ENCODE measurements at places on chromosomes 7 and 10. TPM values are rescaled to one million over a fixed set of nuclear protein-coding genes. Genes with fewer than 3 reads are reported as not detected.

- DNase-seq: no peak
These were observed 27.1 kb upstream of the PRKCQ start for GRCh38 chr10:6607182-6607581.

DNA sequence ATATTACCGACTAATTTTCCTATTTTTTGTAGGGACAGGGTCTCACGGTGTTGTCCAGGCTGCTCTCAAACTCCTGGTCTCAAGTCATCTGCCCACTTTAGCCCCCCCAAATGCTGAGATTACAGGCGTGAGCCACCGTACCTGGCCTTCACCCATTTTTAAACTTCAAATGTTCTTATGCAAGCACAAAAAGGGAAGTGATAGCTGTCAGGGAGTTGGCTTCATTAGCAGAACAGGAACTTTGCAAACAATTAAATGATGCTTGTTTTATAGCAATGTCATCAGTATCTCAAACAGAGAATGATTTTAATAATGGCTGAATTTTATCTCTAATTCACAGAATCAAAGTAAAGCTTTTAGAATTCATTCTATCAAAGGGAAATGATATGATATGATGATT is 49.8 kb upstream of the FAM171A1 start:
- DNase-seq: no peak

- no peak for DNase-seq
These were observed 375.8 kb downstream of the MDFIC start for GRCh38 chr7:115297656-115298055.

GRCh38 chr10:120369856-120370276 is 87.2 kb upstream of the PLPP4 start:
- no peak for DNase-seq

DNA sequence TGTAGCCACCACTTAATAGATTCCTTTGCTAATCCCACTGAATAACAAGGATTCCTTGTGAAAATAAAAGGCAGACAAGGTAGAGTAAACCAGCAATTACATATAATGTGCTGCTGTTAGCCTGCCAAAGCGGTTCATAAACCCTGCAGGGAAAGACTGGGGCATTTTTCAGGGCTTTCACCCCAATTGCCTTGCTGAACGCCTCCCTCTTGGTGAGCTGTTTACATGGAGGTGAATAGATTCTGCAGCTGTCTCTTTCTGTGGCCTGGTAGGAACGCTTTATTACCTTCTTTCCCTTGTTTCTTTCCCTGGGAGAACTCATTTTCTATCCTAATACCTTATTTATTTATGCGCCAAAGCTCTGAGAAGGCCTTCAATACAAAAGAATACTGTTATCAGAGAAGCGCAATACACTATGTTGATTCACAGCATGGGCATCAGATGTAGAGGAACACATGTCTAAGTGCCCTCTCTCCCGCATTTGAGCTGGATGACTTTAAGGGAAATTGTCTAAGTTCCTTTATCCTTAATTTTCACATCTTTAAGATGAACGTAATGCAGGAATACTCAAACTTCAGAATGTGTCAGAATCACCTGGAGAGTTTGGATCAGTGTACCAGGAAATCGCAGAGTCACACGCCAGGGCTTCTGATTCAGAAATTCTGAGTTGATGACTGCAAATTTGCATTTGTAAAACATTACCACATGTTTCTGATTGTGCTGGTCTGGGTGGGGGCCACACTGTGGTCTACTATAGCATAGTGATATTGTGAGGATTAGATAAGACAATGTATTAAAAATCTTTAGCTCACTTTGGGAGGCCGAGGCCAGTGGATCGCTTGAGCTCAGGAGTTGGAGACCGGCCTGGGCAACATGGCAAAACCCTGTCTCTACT is 1203.8 kb downstream of the SORCS3 start:
- DNase-seq: no peak

DNA sequence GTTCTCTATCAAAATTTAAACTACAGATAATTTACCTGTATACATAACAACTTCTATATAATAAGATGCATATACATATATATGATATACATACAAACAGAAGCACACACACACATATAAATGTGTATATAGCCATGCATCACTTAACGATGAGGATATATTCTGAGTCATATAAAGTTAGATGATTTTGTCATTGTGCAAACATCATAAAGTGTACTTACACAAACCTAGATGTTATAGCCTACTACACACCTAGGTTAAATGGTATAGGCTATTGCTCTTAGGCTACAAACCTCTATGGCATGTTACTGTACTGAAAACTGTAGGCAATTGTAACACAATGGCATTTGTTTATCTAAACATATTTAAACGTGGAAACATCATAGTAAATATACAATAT is 937.6 kb upstream of the KCND2 start:
- no peak for DNase-seq

- DNase-seq: no peak
These were observed 99.7 kb downstream of the TNS3 start for GRCh38 chr7:47482013-47482875.

GIMAP2 gene
- polyA plus RNA-seq: 0.49 TPM

DNA sequence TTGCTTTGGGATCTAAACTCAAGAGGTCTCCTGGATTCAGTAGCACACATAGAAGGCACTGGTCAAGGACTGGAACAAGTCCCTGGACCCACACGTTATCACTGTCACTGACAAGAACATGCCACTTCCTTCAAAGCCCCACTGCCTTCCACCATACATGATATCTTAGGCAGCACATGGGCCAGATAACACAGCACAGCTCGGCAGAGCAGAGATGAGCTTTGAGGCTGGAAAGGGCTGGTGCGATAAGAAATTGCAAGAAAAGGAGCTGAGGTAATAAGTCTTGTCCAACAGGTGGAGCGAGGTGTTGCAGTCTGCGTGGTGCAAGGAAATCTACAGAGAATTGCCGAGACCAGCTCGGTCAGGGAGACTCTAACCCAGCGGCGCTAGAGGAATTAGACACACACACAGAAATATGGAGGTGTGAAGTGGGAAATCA is 139.8 kb upstream of the CDK13 start:
- DNase-seq: no peak

A1CF gene
- polyA plus RNA-seq: 56.1 TPM

CDNF gene
- 0.29 TPM for polyA plus RNA-seq

GRCh38 chr7:121020989-121021969 is 32.8 kb downstream of the CPED1 start:
- DNase-seq: no peak

- no peak for DNase-seq
These were observed 53.1 kb upstream of the COBL start for GRCh38 chr7:51369746-51370145.

DNA sequence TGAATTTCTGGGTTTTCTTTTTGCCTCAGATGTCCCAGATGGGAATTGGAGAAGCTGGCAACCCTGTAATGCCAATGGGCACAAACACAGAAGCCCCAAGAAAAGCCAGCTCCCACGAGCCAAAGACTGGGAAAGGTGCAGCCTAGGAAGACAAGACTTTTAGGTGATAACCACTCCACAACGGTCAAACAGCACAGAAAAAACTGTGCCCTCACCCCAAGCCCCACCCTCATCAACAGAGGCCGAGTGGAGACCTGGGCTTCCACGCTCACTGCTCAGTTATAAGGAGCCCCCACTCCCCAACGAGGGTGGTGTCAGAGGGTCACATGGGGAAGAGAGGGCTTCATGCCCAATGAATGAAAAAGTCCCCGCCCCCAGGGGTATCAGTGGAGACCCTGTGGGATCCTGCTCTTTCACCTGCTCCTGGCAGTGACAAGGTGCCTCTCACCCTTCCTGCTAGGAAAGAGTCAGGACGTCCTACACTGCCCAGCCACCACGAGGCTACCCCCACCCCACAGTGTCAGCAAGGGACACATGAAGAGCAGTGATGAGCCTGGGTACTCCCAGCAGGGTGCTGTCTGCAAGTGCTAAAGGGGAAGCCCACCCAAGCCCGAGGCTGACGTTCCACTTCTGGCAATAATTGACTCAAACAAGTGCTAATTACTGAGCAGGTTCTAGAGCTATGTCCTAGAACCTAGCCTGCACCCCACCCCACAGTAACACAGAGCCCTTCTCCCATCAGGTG is 8.3 kb downstream of the TMEM273 start:
- DNase-seq: no peak

DEPP1 gene
- polyA plus RNA-seq: 270 TPM

DNA sequence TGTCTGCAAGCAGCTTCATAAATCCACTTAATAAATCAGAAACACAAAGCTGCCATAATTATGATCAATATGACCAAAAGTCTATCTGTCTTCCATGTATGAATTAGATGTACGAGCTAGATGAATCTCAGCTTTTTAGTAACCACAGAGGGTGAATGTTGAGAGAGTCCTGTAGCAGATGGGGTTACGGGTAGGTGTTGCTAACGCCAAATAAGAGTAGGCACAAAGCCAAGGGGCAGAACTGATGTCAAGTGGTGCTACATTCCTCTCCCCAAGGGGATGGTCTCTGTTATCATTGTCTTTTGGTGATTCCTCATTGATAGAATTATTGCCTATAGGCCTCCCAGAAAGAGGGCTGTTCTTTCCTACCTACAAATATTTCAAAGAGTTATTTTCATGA is 257.8 kb downstream of the PCLO start:
- DNase-seq: no peak

RASSF4 gene
- polyA plus RNA-seq: 39.7 TPM

- no peak for DNase-seq
These were observed 37.3 kb downstream of the INPP5F start for GRCh38 chr10:119762805-119763798.

- DNase-seq: no peak
These were observed 63.0 kb upstream of the FZD8 start for GRCh38 chr10:35705051-35705450.

DNA sequence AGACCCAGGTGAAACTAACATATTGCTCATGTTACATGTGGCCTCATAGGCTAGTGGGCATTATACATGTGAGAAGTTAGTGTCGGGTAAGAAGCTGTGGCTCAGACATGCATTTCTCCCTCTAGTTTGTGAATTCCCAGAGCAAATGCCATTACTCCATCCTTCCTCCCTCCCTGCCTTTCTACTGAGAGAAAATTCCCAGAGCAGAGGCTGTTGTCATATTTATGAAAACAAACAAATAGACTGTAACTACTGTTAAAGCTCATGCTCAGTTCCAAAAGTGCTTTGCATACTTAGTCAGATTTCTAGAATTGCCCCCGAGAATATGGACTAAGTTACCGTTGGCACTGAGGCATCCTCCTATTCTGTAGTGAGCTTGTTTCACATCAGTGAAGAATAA is 29.0 kb downstream of the ZNRF2 start:
- DNase-seq: no peak

- no peak for DNase-seq
These were observed 73.8 kb downstream of the OSBPL3 start for GRCh38 chr7:24905996-24906770.

- DNase-seq: peak; percentile 35
These were observed 717 bp downstream of the ADCY1 start for GRCh38 chr7:45574669-45575500.

RPEL1 gene
- polyA plus RNA-seq: 0.07 TPM

DNA sequence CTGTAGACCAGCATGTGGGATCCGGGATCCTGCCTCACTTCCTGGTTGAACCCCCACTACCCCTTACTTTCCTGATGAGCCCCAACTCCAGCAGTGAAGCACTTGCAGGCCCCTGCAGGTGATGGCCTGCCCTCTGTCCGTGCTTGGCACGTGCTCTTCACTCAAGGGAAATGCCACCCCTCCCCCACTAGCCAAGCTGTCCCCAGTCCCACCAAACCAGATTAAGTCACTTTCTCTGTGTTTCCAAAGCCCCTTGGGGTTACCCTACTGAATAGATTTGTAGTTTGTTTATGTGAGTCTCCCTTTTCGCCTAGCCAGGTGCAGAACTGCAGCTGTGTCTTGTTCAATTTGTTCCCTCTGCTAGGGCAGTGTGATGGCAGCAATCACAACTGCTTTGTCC is 121.7 kb downstream of the WDFY4 start:
- no peak for DNase-seq

- DNase-seq: peak; percentile 71
These were observed 10.7 kb downstream of the NCOA4 start for GRCh38 chr10:46019569-46020343.

- no peak for DNase-seq
These were observed 58.9 kb downstream of the CALML3 start for GRCh38 chr10:5583525-5584175.

DNA sequence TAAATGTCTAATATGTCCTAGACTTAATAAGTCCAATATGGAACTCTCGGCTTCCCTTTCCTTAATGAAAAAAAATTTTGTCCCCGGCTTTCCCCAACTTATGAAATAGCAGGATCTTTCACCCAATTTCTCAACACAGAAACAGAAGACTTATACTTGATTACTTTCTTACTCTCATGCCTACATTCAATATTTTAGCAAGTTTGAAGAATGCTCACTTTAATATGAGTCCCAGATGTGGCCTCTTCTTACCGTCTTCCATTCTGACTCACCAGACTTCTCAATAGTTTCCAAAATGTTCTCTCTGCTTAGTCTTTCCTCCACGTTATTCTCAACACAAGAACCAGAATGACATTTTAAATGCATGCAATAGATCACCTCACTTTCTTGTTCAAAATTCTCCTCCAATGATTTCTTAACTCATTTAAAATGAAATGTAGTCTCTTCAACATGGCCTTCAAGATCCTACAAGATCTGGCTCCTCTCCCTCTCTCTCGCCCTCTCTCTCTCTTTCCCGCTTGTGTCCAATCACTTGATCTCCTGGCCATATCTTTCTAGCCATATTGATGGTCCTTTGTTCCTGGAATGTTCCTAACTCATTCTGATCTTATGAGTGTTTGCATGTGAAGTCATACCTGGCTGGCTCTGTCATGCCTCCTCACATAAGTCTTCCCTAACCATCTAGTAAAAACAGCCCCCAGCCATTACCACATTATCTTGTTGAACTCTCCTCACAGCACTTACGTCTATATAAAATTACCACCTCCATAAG is 119.7 kb upstream of the FAM3C start:
- no peak for DNase-seq

PAPOLB gene
- not detected for polyA plus RNA-seq

AGBL3 gene
- 2.0 TPM for polyA plus RNA-seq

GRCh38 chr10:98560565-98560964 is 113.8 kb upstream of the HPS1 start:
- no peak for DNase-seq

- DNase-seq: no peak
These were observed 90.2 kb upstream of the FAM20C start for GRCh38 chr7:102047-102711.

DIP2C gene
- 3.0 TPM for polyA plus RNA-seq

PLEKHA8 gene
- 11.1 TPM for polyA plus RNA-seq

DNA sequence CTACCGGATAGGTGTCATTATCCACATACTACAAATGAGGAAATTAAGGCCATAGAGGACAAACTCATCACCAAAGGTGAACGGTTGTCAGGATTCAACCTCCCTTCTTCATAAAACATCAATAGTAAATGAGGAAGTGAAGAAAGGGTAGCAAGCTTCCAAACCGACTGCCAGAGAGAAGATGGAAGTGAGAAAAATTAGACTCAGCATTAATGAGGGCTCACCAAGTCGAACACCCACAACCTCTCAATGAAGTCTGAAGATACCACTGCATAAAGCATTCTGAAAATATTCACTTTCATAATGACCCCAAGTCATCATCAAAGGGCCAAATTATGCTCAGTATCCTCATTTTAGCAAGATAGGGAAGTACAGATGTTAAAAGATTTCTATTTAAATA is 29.6 kb downstream of the ABCB4 start:
- no peak for DNase-seq

GRCh38 chr7:116527521-116527920 is 2.7 kb downstream of the CAV1 start:
- no peak for DNase-seq

GRCh38 chr7:38002689-38003088 is 82.2 kb downstream of the EPDR1 start:
- DNase-seq: no peak
